ENCODE measurements at places on chromosomes 5 and 9.

DNA sequence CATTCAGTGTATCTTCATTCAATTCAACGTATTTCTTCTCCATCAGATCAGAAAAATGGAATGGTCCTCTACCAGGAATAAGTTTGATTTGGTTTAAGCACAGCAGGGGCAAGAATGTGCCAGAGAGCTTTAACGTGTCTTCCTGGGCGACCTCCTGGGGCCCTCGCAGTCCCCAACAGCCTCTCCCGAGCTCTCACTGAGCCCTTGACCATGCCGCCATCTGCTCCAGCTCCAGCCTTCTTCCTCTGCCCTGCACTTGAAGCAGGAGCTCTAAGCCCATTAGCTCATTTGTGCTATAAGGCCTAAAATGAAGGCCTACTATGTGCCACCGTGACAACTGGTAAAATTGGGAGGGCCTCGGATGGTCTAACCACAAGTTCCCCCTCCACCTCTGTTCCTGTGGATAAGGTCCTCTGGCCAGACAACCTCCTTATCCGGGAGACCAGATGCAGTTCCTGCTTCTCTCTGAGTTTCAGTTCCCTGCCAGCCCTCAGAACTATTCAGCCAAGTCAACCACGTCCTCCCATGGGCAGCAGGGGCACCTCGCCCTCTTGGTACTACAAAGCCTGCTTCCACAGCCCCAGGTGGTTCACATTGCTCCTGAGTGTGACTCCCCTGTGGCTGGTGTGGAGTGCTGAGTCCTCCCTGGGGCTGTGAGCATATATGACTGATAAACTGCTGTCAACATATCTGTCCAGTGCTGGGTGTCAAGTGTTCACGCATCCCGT is 35.8 kb downstream of the C5orf15 start:
- no peak for DNase-seq

- no peak for DNase-seq
These were observed 263.5 kb upstream of the PANK3 start for GRCh38 chr5:168842571-168843205.

DNA sequence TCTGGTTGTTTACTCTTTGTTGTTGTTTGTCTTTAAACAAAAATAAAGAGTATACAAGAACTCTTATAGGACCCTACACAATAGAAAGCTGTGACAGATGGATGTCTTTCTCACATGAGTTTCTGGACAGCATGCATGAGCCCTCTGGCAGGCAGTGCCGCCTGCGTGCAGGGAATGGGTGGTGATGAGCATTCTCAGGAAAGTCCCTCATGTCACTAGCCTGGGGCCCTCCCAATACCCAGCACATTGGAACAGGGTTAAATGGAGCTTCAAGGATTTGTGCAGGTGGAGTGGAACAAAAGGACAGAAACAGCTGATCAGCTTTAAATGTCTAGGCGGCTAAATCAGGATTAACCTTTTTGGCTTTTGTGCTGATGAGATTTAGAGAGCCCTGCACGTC is 181.0 kb upstream of the CD180 start:
- no peak for DNase-seq

DNA sequence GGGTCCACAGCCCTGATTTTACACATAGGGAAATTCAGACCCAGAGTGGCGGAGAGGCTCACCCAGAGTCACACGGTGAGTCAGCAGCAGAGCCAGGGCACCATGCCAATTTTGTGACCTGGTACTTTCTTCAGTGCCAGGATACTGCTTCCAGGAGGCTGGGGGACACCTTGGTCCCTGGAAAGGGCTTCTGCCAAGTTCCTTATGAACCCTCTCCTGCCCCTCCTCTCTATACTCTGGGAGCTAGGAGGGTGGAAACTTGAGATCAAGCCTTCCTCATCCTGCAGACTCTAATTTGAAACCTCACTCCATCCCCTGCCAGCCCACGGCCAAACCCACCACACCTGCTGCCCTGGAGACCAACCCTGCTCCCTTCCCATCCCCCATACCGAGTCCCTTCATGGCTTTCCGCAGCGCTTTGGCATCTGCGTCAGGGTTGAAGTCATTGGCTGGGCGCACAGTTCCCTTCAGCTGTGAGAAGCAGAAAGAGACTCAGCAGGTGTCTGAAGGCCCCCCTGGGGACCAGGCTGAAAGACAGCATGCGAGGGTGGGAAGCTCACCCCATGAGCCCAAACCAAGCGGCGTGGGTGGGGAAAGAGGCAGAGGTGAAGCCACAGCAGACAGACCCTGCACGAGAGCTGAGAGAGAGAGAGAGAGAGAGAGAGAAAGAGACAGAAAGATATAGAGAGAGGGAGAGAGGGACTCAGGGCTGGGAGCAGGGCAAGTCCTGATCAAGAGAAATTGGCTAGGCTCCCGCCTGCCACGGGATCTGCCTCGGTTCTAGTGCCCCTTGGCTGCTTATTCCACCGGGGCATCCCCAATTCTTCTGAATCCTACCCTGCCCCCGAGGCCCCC is 33.5 kb downstream of the ANXA6 start:
- no peak for DNase-seq

- DNase-seq = no peak
These were observed 256.7 kb downstream of the ARRDC3 start for GRCh38 chr5:91126448-91126847.

DNA sequence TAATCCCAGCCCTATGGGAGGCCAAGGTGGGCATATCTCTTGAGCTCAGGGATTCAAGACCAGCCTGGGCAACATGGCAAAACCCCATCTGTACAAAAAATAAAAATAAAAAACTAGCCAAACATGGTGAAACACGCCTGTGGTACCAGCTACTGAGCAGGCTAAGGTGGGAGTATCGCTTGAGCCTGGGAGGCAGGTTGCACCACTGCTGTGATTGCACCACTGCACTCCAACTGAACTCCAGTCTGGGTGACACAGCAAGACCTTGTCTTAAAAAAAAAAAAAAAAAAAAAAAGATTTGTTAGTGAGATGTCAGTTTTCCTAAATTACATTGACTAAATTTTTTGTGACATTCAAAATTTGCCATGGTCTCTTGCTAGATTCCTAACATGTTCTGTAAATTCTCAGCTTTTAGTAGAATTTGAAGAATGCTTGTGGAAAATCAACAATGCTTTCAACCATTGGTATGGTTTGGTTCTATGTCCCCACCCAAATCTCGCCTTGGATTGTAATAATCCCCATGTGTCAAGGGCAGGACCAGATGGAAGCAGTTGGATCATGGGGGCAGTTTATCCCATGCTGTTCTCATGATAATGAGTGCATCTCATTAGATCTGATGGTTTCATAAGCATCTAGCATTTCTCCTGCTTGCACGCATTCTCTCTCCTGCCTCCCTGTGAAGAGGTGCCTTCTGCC is 236.1 kb downstream of the ARRDC3 start:
- DNase-seq = no peak

DNA sequence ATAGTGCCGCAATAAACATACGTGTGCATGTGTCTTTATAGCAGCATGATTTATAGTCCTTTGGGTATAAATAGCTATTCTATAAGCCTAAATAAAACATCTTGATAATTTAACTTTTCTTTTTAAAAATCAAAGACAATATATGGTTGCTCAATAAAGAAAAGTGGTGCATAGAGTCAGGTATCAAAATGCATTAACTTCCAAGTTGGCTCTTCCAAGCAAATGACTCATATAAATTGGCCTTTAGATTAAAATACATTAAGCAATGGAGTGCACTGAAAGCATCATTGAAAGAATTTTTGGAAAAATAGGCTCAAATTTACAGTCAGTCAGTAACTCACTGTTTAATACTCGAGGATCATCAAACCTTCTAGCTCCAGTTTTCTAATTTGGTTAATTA is 106.6 kb downstream of the PLCXD3 start:
- DNase-seq = no peak

- DNase-seq = no peak
These were observed 241.7 kb downstream of the MCTP1 start for GRCh38 chr5:95043234-95043633.

GRCh38 chr9:72292874-72293607 is 72.0 kb downstream of the ZFAND5 start:
- DNase-seq = no peak

- DNase-seq = no peak
These were observed 34.2 kb downstream of the FOXI1 start for GRCh38 chr5:170139786-170140335.

All from cortex of kidney (tissue), 1 donor.